Activated CD8-positive, alpha-beta memory T cell treated with anti-CD3 and anti-CD28 coated beads for 1 hour (primary cell): ENCODE measurements at places on chromosomes 4 and X.

DNA sequence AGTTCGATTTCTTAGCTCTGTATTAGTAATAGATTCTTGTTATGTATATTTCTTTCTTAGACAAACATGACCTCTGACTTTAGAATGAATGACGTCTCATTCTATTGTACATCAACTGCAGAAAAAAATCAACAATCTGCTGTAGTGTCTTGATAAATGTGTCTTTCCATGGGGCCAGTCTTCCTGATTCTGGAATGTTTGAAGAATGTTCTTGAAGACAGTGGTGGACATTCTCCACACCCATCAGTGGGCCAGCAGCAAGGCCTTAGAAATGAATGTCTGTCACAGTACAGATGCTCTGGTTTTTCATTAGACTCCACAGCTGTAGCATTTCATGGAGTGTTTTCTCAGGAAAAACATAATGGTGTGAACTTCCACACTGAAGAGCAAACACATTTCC, 63.2 kb upstream of the FAM47B start:
- DNase-seq = no peak

- DNase-seq = no peak
Measured at GRCh38 chr4:153468587-153468986, 2.4 kb downstream of the TMEM131L start.

GRCh38 chrX:105109936-105110335, 110.6 kb downstream of the TEX13A start:
- DNase-seq = no peak

- no peak for DNase-seq
Measured at GRCh38 chr4:103150677-103151076, 47.5 kb downstream of the CENPE start.

GRCh38 chr4:63371001-63371400, 1038.2 kb downstream of the TECRL start:
- no peak for DNase-seq

- DNase-seq = no peak
Measured at GRCh38 chr4:105550641-105551040, 1.8 kb upstream of the ARHGEF38 start.
